ENCODE measurements at places on chromosomes 7 and 10. TPM values are rescaled to one million over a fixed set of nuclear protein-coding genes. Genes with fewer than 3 reads are reported as not detected.

DNA sequence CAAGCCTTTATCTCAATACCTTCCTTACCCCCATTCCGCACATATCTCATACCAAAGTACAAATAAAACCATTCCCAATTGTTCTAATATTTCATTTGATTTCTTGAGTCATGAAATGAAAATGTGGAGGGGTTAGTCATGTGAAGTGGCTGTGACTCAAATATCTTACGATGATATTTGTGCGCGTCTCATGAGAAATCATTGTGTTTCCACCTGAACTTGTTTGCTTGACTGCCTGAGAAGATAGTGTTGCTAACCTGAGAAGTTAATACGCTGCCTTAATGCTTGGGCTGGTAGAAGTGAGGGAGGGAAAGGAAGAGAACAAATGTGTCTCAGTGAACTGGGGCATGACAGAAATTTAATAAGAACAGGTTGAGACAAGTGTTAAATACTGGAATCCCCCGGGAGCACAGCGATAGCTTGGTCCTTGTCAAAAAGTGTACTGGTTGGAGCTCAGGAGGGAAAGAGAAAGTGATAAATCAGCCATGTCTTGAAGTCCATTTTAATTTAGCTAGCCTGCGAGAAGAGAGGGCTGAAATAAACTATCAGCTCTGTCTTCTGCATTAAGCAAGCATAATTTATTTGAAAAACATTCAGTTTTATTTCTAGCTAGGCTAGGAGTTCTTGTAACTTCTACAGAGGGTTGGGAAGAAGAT lies 7.2 kb upstream of the EPHA1 start:
- H3K4me3 ChIP-seq: no peak overlapping the region
- peak overlapping the region; percentile 66 for H3K27ac ChIP-seq
- no peak for DNase-seq
- no peaks in the 10 kb centered on the region for H3K27me3 ChIP-seq

DNA sequence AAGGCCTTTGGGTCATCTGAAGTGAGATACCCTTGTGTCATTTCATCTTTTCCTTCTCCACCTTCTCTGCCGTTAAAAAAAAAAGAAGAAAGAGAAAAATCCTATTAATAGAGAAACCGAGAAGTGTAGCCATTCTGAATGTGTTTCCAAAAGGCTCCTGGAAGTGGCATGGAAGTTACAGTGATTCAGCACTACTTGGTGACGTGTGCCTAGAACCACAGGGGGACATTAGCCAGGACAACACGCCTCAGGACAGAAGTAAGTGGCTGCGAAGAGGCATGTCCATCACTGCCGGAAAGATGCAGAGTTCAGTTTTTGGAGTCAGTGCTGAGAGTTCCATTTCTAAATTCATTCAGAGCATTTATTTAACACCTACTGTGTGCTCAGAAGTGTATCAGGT lies 6.3 kb downstream of the HTRA1 start:
- H3K36me3 ChIP-seq: no peaks in the 10 kb centered on the region
- H3K27me3 ChIP-seq: peaks cover 34% of the 10 kb centered on the region
- H3K4me3 ChIP-seq: no peak overlapping the region
- DNase-seq: no peak
- no peaks in the 10 kb centered on the region for H3K4me1 ChIP-seq

Gene SGCE
- 27.9 TPM for total RNA-seq

Gene CCDC3
- 17.3 TPM for total RNA-seq

Gene LUC7L2
- total RNA-seq: 44.1 TPM

Gene PRSS1
- total RNA-seq: 0.76 TPM

GRCh38 chr7:121994625-121995410 lies 121.9 kb downstream of the PTPRZ1 start:
- H3K27ac ChIP-seq: no peak overlapping the region
- no peaks in the 10 kb centered on the region for H3K4me1 ChIP-seq
- H3K27me3 ChIP-seq: no peaks in the 10 kb centered on the region
- no peak overlapping the region for H3K4me3 ChIP-seq
- H3K36me3 ChIP-seq: no peaks in the 10 kb centered on the region
- DNase-seq: peak; percentile 11

- no peak overlapping the region for H3K4me3 ChIP-seq
- H3K4me1 ChIP-seq: no peaks in the 10 kb centered on the region
- H3K27ac ChIP-seq: no peak overlapping the region
- DNase-seq: no peak
- H3K27me3 ChIP-seq: no peaks in the 10 kb centered on the region
- no peaks in the 10 kb centered on the region for H3K36me3 ChIP-seq
Measured at GRCh38 chr10:132114953-132115520, 49.3 kb downstream of the JAKMIP3 start.

DNA sequence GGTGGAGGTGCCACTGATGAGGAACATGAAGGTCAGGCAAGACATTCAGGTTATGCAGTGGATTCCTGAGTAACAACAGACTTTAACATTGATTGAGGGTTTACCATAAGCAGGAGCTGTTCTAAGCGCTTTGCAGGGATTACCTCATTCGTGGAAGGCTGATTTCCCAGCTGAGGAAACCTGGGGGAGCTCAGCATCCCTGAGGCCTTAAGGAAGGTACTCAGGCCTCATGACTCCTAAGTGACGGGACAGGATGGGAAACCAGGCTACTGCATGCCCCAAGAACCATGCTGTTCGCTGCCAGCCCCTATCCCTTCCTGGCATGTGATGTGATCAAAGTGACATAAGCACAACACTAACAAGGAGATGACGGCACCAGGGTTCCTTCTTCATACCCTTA lies 143.6 kb upstream of the NFE2L3 start:
- H3K27ac ChIP-seq: no peak overlapping the region
- DNase-seq: no peak
- H3K4me1 ChIP-seq: no peaks in the 10 kb centered on the region
- H3K27me3 ChIP-seq: peaks cover 3% of the 10 kb centered on the region
- H3K4me3 ChIP-seq: no peak overlapping the region

Gene ADCY1
- 0.38 TPM for total RNA-seq

Gene ASZ1
- not detected for total RNA-seq

GRCh38 chr7:84735011-84735410 lies 451.8 kb downstream of the SEMA3D start:
- H3K36me3 ChIP-seq: no peaks in the 10 kb centered on the region
- no peaks in the 10 kb centered on the region for H3K4me1 ChIP-seq
- no peak overlapping the region for H3K27ac ChIP-seq
- DNase-seq: no peak
- H3K4me3 ChIP-seq: no peak overlapping the region
- no peaks in the 10 kb centered on the region for H3K27me3 ChIP-seq

GRCh38 chr7:114519240-114519639 lies 104.6 kb downstream of the FOXP2 start:
- H3K4me3 ChIP-seq: no peak overlapping the region
- H3K4me1 ChIP-seq: no peaks in the 10 kb centered on the region
- no peak overlapping the region for H3K27ac ChIP-seq
- no peak for DNase-seq
- H3K27me3 ChIP-seq: no peaks in the 10 kb centered on the region

- H3K27me3 ChIP-seq: no peaks in the 10 kb centered on the region
- H3K36me3 ChIP-seq: no peaks in the 10 kb centered on the region
- no peak overlapping the region for H3K27ac ChIP-seq
- H3K4me1 ChIP-seq: no peaks in the 10 kb centered on the region
- DNase-seq: no peak
- no peak overlapping the region for H3K4me3 ChIP-seq
Measured at GRCh38 chr7:117137868-117138267, 184.6 kb downstream of the ST7 start.

- no peaks in the 10 kb centered on the region for H3K36me3 ChIP-seq
- no peak overlapping the region for H3K27ac ChIP-seq
- H3K4me3 ChIP-seq: no peak overlapping the region
Measured at GRCh38 chr10:99328579-99329303, 415 bp upstream of the CNNM1 start.

DNA sequence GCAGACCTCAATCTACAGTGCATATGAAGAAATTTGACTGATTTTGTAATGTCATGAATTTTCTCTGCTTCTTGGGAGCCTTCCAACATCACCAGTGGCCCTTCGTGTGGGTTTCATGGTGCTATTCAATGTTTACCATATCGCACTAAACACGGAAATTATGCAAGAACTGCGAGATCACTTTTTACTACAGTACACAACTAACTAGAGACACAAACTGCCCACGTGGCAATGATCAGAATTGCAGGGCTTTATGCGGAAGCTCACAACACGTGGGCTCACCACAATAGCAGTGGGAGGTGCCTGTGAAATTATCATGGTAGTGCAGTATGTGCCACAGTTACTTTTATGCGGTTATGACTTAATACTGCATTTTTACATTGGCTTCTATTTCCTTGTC lies 449.7 kb upstream of the KLF6 start:
- no peak overlapping the region for H3K4me3 ChIP-seq
- H3K4me1 ChIP-seq: no peaks in the 10 kb centered on the region
- no peak for DNase-seq
- no peaks in the 10 kb centered on the region for H3K27me3 ChIP-seq
- no peaks in the 10 kb centered on the region for H3K36me3 ChIP-seq
- no peak overlapping the region for H3K27ac ChIP-seq

DNA sequence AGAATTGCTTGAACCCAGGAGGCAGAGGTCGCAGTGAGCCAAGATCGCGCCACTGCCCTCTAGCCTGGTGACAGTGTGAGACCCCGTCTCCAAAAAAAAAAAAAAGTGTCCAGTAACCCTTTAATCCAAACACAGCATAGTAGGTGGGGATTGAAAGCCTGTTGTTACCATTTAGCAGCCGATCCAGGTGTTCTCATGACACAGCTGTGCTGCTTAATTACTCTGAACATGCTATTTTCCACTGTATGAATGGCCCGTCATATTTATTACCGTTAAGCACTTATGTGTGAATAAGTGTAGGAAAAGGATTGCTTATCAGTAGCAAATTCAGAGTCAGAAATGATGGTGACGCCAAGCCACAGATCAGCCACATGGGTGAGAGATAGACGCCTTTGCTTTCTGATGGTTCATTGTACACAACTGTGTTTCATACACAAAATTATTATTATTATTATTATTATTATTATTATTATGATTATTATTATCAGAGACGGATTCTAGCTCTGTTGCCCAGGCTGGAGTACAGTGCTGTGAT lies 11.6 kb upstream of the ORAI2 start:
- H3K4me3 ChIP-seq: no peak overlapping the region
- no peaks in the 10 kb centered on the region for H3K27me3 ChIP-seq
- H3K4me1 ChIP-seq: peaks cover 59% of the 10 kb centered on the region
- peaks cover 29% of the 10 kb centered on the region for H3K36me3 ChIP-seq
- DNase-seq: no peak

Gene SFTPA1
- total RNA-seq: 1.4 TPM

DNA sequence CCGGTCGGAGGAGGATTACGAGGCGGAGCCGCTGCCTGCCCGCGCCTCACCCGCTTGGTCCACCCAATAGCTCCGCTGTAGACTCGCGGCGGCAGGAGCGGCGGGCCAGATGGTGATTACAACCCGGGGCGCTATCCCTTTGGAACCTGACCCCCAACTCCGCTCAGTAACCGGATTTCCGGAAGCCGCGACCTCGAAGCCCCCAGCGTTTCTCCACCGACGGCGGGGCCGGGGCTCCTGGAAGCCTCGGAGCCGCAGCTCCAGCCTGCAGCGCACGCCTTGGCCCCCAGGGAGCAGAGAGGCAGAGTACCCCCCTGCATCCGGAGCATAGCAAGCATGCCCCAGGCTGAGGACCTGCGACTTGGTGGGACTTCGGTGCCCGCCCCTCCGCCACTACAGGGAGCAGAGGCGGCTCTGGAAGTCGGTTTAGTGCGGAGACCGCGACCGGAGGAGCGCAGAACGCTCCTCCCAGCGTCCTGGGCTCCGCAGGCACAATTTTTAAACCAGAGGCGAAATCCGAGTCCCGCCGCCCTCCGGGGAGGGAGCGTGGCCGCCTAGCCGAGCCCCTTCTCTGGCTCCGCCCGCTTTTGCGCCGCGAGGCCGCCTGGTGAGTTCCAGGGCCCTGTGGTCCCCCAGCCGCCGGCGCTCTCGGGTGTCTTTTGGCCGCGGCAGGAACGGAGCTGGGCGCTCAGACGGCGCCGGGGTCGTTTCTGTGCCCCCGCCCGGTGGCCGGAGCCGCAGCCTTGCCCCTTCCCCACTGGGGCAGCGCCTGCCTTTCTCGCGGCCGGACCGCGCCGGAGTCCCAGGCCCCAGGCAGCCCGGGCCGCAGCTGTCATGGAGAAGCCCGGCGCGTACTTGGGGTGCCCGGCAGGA lies 28.2 kb upstream of the BMS1 start:
- peaks cover 46% of the 10 kb centered on the region for H3K27me3 ChIP-seq
- peaks cover 3% of the 10 kb centered on the region for H3K4me1 ChIP-seq
- peak overlapping the region; percentile 24 for H3K4me3 ChIP-seq
- no peak for DNase-seq
- no peak overlapping the region for H3K27ac ChIP-seq

Gene EIF5AL1
- 0.28 TPM for total RNA-seq

GRCh38 chr10:63431962-63432797 lies 33.6 kb downstream of the JMJD1C start:
- H3K27me3 ChIP-seq: no peaks in the 10 kb centered on the region
- no peak for DNase-seq
- no peaks in the 10 kb centered on the region for H3K4me1 ChIP-seq
- H3K27ac ChIP-seq: no peak overlapping the region
- H3K4me3 ChIP-seq: no peak overlapping the region
- no peaks in the 10 kb centered on the region for H3K36me3 ChIP-seq

DNA sequence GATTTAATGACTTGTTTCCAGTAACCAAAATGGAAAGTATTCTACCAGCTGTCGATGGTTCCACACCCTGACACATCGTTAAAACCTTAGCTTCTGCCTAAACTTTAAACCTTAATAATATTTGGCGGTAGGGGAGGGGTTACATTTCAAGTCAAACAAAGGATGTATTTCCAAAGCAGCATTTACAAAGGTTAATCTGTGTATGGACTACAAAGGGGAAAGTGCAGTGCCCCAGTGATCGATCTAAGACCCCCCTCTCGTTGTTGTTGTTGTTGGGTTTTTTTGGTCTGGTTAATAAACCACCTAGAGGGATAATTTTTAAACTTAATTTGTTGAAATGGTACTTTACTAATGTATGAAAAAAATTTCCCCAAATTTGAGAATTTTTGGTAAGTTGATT lies 1.1 kb upstream of the STEAP2 start:
- no peak for DNase-seq
- no peak overlapping the region for H3K4me3 ChIP-seq
- no peak overlapping the region for H3K27ac ChIP-seq
- H3K36me3 ChIP-seq: no peaks in the 10 kb centered on the region

Measured in thymus (tissue), 14 donors.